ENCODE measurements at places on chromosomes 4 and X.

DNA sequence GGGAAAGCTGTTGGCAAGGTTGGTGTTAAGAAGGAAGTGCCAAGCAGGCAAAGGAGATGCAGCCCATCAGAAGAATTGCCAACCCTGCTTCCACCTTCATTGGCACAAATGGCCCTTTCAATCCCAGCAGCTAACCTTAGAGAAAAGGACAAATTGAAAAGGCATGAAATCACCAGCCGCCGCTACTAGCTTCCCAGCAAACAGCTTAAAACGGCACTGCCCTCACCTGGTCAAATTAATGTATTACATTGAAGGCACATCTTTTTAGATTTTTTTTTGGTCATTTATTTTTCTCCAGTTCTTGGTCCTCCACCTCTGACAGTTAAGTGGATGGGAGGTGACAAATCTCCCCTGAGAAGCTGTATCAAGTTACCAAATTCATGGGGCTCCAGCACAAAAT lies 51.0 kb upstream of the NHSL2 start:
- DNase-seq: peak; percentile 60

- no peak for DNase-seq
Observed at GRCh38 chr4:177405508-177405907, 36.7 kb downstream of the AGA start.

DNA sequence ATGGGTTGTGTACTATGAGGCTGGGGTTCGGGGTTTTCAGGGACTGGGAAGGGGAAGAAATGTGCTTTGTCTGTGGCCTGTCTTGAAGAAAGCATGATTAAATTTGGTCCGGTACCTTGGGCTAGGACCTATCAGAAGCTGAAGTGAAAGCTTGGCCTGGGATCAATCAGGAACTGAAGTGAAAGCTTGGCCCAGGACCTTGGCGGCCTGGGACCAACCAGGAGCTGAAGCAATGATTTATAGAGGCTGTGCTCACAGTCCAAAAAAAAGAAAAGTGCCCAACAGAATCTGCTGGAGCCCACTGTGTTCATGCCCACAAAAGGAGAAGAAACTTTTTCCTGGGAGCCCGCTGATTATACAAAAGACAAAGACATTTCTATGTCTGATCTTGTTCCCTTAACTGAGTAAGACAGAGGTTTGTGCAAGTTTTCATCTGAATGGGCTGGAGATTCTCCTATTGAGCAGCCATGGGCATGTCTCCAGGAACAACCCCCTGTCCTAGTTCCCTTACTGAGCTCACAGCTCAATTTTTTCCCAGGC lies 1427.9 kb downstream of the FAM133A start:
- no peak for DNase-seq

- no peak for DNase-seq
Observed at GRCh38 chr4:8177552-8177951, 18.9 kb upstream of the ABLIM2 start.
